Activated CD4-positive, alpha-beta T cell treated with anti-CD3 and anti-CD28 coated beads, Interleukin-2, amount 50 U/mL, for 1 hour (primary cell): ENCODE measurements at places on chromosomes 13 and 19.
A peak's percentile ranks its signal among the peaks of the same experiment; 100 is the strongest.

DNA sequence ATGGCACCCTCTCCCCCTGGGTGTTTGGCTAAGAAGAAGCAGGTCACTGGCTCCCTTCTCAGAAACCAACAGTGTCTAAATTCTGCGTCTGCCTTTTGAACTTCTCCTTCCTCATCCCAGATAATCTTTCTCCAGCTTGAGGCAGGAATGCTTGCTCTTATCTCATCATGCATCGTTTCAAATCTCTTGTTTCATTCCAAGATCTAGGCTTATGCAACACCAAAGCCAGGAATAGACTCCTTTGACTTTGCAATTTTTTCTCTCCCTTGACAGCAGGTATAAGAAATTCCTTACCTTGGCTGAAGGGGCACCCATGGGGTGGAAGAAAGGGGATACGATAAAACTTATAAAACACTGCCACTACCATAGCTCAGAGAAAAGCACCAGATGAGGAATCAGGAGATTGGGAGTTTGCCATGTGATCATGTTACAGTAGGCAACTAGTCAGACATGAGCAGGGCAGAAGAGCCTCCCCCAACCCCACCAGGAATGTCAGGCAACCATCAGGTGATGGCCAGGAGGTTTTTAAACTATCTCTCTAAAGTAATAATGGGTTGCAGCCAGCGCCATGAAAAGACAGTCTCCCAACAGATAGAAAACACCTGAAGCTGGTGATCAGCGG, 498.9 kb downstream of the KLF12 start:
- no peak for DNase-seq

DNA sequence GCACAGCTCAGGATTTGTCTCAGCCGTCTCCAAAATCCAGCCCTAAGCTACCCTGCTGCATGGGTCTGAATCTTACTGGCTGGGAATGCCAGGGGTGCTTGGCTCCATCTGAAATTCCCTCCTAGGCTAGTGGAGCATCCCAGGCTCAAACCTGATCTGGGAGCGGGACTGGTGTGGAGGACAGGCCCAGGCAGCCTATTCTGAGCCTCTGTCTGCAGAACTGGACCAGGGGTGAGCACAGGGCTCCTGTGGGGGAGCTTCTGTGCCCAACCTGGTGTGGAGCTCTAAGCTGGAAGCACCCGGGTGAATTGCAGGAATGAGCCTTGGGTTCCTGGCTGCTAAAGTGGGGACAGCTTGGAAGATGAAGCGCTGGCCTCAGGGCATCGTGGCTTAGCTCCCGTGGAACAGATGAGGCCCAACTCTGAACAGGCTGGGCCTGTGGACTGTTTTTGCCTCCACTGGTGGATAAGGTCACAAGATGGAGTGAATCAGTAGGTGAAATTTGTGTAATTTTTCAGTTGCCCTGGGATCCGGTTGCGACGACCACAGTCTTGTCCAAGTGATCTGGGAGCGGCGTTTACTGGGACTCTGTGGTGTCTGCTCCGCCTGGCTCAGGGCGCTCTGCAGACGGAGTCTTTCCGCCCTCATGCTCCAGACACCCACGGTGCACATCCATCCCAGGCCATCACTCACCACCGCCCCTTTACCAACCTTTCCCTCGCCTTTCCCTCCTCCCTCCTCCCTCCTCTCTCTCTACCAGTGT, 79.5 kb downstream of the TEX29 start:
- DNase-seq, result no peak

GRCh38 chr13:113441661-113442060, 11.6 kb downstream of the ADPRHL1 start:
- DNase-seq, result no peak

- no peak for DNase-seq
Measured at GRCh38 chr19:40585241-40585981, 8.7 kb downstream of the SHKBP1 start.

DNA sequence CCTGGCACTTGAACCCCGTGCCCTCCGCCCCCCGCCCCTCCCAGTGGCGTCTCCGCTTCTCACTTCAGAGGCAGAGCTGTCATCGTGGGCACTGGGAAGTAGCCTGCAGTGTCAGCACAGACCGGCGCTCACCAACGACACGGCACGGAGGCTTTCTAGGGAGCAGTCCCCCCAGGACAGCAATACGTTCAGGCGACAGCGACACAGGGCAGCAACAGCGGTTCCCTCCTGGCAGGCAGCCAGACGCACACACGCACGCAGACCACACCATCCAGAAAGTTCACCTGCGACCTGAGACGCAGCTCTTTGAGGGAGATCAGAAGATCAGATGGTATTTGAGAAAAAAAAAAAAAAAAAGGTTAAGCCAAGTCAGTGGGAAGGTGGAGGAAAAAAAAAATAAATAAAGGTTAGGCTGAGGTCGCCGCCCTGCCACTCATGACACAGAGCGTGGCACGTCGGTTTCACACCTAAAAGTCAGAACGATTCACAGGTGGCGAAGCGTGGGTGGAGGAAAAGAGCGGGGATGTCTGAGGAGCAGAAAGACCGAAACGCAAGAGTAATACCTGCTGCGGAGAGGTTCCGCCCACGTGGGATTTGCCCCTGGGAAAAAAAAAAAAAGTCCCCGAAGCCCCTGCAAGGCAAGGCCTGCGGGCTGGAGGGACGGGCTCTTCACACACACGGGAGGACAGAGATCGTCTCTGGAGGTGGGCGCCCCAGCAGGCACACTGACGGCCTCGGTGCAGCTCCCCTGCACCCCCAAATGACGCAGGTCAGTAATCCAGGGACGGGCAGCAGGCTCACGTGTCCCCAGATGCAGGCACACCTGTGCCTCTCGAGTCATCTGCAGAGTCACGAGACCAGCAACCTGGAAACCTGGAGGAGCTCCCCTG, 94.5 kb downstream of the GNG7 start:
- peak; percentile 72 for DNase-seq

DNA sequence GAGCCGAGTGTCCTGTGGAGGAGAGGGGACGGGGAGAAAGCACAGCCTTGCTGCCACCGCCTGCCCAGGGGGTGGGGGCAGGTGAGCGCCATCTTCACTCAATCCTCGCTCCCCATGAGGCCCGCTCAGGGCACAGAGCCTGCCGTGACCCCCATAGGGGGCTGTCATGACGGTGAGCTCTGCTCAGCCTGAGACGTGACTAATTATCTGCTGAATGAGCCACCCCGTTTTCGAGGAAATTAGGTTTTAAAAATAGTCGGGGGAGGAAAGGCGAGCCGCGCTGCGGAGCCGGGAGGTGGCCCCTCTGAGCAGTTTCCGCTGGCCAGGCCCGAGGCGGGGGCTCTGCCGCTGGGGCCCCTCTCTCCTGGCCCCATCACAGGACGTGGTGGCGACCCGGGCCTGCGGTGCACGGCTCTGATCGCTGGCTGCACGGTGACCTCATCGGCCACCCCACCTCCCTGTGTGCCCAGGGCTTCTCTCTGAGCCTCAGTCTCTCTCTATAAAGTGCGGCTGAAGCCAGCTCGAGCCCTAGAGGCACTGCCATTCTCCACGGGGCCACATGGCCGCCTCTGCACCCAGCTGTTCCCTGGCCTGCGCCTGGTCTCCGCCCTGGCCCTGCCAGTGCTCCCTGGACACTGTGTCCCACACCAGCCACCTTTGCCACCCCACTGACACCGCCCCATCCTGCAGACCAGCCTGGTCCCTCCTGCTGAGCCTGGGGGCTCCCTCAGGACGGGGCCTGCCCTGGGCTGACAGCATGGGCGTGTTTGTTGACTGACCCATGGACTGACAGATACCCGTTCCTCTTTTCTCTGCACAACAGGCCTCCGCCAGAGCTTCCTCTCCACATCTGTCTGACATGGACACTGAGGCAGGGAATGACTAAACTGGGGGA, 28.3 kb downstream of the PIP5K1C start:
- no peak for DNase-seq
